ENCODE measurements at places on chromosomes 2 and 18.
A peak's percentile ranks its signal among the peaks of the same experiment; 100 is the strongest.

DNA sequence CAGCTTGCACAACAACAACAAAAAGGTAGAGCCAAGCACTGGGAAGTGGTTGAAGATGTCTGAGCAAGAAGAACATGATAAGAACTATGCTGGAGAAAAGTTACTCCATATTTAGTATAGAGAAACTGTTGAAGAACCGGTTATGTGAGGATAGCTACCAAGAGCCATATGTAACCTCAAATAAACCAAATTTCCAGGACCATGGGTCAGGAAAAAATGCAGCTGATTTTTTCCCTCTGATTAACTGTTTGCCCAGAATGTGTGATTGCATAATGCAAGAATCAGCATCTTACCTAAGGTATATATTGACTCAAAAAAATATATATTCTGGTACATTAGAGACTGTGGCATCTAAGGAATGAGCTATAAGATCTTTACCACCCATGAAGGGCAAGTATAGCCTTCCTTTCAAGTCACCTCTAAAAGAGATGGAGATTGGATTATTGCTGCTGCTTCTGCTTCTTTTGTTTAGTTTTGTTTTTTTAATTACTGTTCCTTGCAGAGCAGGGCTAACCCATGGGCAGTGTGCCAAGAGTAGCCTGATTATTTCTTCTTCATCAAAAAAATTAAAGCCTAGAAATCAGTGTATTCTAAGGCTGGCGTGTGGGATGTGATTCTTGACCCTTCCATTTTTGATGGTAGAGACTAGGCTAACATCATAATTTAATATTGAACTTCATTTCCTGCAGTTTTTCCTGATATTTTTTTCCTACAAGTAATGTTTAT, 76.9 kb upstream of the MAP3K20 start:
- DNase-seq, result no peak

DNA sequence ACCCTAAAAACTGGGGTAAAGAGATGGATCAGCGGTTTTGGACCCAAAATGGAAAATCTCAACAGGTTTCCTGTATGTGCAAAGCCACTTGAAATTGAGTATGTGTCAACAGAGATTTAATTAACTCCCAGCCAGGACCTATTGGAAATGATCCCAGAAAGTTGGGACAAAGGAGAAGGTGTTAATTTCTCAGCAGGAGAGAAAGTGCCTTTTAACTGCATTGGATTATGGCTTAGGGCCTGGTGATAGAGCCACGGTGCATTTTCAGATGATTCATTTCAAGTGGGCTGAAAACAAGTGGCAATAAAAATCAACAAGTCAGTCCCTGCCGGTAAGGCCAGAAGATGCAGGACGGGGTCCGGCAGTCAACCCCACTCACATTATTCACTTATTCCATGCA, 80.2 kb upstream of the BCL11A start:
- DNase-seq, result no peak

DNA sequence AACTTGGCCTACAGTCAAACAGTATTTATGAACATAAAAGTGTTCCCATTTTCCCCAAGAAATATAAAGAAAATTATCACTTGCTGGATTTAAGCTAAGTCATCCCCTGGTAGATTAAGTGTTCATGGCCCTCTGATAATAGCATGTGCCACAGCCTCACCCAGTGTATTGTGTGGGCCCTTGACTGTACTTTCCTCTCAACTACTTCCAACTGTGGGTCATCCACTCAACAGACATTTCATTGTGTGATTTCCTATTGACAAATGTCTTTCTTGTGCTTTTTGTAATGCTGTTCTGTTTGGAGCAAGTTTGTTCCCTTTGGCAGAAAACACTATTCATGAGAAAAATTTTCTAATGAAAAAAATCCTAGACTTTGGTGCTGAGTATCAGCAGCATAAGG, 48.4 kb upstream of the TMEM17 start:
- no peak for DNase-seq

DNA sequence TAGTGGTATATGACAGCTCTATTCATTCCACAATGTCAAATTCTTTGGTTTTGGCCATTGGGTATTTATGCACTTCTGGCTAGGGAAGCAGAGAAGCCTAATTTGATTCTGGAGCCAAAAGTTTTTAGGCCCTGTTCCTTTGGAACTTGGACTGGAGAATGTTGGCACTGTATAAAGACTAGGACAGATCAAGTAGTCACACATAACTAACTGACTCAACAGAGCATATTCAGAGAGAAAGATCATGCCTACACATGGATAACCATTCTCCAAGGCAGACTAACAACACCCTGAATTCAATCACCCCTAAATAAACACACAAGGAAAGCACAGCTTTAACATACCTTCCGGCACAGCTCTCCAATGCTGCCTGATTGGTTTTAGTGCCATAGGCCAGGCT, 62.9 kb downstream of the ARHGAP15 start:
- no peak for DNase-seq

DNA sequence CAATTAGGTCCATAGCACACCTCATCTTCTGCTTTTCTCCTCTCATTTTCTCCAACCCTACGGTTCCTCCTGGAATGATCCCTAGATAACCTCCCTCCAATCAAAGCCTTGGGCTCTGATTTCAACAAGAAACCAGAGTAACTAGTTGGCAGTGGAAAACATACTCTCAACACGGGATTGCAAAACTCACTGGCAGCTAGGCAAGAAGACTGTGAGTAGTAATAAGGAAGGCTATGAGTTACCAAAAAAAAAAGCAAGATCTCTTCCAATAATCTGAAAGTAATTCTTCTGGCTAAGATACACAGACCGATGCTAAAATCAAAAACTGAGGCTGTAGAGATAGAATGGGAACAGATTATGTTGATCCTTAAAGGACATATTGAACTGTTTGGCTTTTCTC, 28.4 kb upstream of the CCDC102B start:
- no peak for DNase-seq

DNA sequence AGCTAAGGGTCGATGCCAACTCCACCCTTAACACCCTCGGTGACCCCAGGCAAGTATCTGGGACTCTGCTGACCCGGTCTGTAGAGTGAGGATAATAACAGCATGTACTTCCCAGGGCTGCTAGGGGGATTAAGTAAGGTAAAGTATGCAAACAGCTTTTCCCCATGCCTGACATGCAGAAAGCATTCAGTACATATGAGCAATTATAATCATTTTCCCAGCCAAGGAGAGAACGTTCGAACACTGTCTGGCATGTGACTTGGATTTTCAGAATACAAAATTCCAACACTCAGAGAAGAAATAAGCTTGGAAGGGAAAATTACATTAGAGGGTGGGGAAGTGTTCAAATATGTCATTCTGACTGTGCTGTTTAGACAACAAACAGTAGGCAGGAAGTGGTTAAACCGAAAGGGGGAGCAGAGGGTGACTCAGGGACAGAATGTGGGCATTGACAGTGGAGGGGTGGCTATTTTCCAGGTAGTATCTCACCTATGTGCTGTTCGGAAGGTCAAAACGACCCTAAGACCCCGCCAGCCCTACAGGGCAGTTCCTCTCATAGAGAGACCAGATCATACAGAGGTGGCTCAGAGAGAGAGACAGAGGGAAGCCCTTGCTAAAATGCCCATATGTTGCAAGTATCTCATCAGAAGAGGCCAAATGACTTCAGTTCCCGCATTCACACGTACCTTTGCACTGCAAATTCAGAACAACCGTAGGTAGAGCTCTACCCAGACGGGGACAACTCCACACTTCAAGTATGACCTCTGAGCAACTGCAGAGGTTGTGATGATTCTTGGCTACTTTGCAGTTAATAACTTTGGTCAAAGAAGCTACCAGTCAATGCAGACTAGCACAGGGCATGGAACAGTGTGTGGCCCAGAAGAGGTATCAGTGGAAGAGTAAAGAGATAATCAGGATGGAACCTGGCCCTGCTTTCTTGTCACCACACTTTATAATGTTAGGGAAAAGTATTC, 14.8 kb downstream of the ASPRV1 start:
- DNase-seq, result peak; percentile 57

DNA sequence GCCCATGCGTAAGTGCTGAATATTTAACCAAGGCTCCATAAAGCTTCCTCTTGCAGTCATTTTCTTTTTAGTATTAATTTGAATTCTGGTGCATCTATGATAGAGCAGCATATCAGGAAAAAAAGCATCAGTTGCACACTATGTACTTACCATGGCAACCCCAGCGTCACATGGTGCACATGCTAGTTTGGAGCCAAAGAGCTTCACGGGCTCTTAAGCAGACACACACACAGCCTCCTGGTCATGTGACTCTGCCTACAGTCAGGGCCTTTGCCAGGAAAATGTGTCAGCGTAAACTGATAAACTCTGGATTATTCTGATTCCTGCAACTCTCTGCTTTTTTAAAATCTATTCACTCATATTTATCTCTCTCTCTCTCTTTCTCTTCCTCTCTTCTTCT, 30.2 kb downstream of the NYAP2 start:
- DNase-seq, result no peak

DNA sequence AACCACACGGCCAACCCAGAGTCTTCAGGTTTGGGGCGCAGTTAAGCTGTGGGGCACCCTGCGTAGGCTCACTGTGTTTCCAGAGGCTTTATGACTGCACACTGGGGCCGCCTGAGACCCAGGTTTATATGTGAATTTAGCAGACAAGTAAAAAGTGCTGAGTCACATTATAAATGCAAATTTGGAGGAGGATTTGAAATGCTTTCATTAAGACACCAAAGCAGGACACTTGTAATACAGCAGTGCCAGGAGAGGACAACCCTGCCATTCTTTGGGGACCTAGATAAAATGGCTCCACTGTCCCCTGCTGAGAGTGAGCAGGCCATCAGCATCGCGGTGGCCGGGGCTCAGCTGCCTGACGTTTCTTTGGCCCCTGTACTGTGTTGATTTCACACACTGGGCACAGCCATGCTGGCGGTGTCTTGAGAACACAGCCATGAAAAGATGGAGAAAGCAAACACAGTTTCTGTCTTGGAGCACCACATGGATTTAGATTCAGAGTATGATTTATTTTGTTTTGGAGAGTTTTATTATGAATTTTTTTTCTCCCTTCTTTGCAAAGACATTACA, 10.2 kb downstream of the ACKR3 start:
- no peak for DNase-seq

DNA sequence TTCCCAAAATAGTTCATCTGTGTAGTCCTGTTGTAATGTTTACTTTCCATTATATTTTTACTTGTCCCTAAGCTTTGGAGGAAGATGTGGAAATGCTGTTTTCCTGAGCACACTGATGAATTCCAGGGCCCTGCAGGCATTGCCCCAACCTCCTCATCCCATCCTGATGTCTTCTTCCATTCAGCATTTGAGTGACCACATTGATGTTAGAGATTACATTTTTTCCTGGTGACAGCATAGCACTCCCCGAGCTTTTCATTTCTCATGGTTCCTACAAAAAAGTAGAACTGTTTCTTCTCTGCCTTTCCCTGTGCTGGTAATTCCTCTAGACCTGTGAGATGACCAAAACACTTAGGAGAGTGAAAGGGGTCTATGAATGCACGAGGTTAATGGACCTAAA, 4.8 kb downstream of the IL36A start:
- no peak for DNase-seq

DNA sequence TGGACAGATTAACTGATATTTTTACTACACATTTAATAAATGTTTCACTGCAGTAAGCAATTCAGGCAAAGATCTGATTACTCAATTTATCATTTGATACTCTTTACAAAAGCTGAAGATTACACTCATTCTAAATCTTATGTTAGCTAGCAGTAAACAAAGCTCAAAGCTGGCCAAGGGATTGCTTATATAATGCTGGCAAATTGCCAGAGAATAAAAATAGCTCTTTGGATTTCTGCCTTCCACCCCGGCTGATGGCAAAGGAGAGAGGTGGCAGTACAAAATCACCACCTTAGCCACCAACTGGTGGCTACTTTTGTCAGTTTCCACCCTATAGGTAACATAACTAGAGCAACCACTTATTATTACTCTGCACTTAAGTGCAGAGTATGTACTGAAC, 320.5 kb downstream of the FSIP2 start:
- DNase-seq, result no peak

DNA sequence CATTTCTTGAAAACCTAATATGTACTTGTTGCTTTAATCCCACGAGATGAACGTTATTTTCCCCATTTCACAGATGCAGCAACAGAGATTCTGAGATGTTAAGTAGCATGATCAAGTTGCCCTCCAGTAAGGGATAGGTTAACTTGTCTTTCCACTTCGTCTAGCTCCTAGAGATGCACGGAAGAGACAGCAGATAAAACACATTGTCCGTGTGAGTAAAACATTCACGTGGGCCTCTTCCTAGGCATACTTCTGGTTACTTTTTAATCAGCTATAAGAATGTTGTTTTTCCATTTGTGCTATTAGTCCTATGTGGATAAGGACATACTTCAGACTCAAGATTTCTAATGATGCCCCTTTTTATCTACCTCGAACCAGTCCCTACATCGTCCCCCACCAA, 1.2 kb upstream of the ARHGAP28 start:
- DNase-seq, result no peak

DNA sequence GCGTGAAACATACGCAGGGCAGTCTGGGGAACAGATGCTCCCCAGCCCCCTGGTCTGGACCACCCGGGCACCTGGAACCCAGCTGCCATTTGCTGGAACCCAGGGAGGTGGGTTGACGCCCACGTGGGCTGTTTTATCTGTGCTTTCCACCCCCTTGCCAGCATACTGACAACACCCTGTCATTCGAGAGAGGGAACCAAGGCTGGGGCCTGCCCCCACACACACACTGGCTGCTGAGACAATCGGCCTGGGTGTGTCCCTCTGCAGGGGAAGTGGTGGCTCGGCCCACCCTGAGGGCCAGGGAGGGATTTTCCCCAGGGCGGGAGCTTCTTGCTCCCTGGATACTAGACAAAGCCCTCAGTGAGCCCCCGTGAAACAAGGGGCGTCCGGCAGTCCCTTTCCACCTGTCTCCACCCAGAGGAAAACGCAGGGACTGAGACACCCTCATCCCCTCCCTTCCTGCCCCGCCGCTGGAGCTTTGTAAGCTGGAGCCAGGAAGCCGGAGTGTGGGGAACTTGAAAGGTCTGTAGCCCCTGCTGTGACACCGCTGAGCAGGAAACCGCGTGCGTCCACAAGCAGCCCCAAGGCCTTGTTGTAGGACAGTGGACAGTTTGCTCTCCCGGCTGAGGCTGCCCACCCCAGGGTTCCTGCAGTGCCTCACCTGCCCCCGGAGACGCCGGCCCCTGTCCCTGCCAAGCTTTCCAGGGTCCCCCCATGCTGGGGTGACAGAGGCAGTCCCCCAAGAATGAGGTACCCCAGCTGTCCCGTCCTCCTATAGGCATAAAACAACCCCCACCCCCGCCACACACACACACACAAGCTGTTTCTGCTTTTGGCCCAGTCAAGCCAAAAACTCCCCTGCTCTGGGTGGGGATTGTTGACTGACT, 14.1 kb upstream of the KLF11 start:
- no peak for DNase-seq

GRCh38 chr2:240640939-240641338, 15.7 kb downstream of the GPR35 start:
- no peak for DNase-seq

Measured in MM.1S (cell line).